AG20443 (cell line): ENCODE measurements at places on chromosomes 7 and 10.
A peak's percentile ranks its signal among the peaks of the same experiment; 100 is the strongest.

GRCh38 chr7:95473276-95473985 lies 12.3 kb upstream of the ASB4 start:
- DNase-seq: no peak

DNA sequence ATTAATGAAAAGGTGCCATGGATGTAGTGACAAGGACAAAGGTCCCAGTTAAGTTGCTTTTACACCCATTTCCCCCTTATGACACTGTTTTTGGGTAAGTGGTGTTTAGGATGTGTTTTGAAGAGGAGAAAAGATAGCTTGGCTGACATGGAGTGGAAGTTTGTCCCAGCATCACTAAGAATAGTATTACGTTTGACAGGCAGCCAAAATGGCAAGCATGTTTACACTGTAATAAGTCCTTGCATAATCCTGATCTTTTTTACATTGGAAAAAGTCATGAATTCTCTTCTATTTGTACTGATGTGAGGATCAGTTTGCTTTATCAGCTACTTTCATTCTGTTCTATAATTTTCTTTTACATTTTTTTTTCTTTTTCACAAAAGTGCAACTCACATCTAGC lies 137.8 kb downstream of the CHRM2 start:
- no peak for DNase-seq

GRCh38 chr10:112022196-112022595 lies 161.4 kb downstream of the GPAM start:
- DNase-seq: no peak

DNA sequence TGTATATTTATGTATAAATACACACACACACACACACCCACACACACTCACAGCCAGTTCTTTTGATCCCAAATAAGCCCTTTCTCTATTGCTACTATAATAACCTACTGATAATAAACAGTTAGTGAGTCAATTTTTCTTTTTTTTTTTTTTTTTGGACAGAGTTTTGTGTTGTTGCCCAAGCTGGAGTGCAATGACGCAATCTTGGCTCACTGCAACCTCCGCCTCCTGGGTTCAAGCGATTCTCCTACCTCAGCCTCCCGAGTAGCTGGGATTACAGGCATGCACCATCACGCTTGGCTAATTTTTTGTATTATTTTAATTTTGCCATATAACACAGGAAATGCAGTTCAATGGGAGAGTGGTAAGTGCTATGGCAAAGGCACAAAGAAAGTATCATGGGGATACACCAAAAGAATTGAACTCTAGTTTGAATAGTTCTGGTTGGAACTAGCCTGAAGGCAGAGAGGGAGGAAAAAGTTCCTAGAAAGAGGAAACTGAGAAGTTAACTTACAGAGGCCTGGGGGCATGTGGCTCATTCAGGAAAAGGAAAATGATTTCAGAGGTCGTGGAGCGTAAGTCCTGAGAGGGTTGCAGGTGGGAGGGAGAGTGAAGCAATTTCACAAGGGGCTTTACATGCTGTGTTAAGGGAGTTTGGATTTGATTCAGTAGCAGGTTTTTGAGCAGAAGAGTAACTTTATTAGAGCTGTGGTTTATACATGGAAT lies 44.4 kb upstream of the JCAD start:
- DNase-seq: no peak

DNA sequence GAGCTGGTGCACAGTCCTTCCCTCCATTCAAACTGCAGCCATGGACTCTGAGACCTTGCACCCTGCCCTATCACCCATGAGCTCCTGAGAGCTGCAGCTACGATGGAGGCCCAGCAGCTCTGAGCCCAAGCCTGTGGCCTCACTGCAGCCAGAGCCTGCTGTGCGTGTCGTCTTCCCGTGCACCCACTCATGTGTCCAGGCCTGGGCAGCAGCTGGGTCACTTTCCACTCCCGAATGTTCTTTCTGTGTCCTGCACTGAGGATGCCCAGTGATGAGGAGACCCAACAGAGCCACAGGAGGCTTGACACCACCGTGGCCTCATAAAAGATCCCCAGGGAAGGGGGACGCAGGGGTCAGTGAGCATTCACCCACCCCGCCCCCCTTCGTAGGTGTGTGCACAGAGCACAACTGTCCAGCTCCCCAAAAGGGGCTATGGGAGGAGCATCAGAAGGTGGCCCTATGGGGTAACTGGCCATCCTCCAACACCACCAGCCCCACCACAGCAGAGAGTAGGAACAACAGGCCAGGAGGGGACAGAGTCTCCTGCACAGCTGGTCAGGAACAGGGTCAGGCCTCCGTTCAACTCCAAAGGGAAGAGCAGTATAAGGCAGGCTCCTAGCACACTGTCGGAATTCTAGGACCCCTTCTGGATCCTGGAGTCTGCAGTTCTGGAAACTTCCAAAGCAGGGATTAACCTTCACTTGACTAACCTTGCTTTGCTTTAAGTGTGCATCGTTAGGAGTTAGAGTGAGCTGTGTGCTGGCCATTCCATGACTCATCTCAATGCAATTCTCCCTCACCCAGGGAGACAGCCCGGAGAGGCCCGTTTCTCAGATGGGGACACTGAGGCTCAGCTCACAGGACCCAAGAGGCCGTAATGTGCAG lies 52.6 kb downstream of the RASGEF1A start:
- DNase-seq: peak; percentile 71

GRCh38 chr7:142598297-142598696 lies 151.0 kb upstream of the PRSS1 start:
- DNase-seq: no peak

GRCh38 chr7:25549271-25549921 lies 321.1 kb upstream of the NPVF start:
- DNase-seq: no peak

GRCh38 chr7:12032146-12032545 lies 178.9 kb upstream of the TMEM106B start:
- DNase-seq: no peak
